ENCODE measurements at places on chromosomes 1 and 21.

DNA sequence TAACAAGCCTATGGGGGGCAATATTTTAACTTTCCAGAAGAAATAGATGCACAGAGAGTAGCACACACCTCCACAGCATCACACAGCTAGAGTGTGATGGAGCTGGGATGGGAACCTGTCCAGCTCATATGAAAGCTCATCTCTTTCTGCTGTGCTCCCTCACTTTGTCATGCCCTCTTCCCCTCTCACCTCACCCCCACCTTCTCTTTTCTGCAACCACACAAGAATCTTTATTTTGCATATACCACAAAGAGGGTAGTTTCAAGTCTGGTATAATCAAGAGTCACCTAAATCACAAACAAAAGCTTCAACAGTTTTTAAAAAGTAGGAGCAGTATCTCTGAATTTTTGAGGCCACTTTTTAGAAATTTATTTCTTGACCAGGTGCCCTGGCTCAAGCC, 22.6 kb downstream of the FOXD2 start:
- DNase-seq, result no peak

DNA sequence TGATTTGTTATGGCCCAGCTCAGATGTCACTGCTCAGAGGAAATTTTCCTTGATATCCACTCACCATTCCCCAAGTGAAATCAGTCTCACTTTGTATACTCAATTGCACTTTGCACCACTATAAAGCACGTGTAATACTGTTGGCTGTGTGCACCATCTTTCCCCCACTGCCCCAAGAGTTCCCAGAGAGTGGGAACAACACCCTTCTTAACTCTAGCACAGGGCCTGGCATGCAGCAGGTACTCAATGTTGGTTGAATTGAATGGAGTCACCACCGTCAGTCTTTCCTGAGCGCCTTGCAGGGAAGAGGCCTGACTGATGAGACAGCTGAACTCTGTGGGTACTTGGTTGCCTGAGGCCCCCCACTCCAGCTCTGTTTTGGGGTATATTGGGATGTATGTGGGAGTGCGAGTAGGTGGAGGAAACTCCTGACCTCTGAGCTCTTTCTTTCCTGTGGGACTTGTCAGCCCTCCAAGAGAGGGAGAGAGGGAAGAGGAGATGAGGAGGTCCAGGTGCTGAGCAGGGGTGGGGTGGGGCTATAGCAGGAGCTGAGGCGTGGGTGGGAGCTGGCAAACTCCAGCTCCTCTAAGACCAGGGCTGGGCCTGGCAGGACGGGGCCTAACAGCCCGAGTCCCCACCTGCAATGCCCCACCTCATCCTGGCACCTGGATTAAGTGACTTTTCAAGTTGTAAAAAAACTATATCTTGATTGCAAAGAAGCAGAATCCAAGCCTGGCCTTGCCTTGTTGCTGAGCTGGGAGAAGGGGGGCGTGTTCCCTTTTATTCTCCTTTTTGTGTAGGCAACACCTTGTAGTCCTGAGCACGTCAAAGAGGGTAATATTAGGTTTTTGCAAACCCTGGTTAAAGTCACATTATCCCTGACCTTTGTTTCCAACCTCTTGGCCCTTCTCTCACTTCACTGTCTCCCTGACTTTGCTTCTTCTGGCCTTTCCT, 19.4 kb upstream of the WASF2 start:
- no peak for DNase-seq

DNA sequence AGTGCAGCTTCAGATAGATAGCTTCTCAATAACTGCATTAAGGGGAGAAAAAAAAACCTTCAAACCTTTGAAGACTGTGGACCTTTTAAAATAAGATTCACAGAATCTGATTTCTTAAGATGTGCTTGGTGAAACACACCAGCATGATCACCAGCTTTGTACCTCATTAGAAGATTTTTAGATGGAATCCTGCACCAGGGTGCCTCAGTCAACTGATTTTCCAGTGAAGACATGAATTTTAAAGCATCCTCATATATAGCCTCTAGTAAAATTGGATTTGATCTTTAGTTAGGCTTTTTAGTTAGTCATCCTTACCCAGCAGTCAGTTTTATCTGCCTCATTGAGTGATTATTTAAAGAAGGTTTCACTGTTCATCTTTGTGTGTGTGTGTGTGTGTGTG, 208.6 kb upstream of the DEPDC1 start:
- no peak for DNase-seq

DNA sequence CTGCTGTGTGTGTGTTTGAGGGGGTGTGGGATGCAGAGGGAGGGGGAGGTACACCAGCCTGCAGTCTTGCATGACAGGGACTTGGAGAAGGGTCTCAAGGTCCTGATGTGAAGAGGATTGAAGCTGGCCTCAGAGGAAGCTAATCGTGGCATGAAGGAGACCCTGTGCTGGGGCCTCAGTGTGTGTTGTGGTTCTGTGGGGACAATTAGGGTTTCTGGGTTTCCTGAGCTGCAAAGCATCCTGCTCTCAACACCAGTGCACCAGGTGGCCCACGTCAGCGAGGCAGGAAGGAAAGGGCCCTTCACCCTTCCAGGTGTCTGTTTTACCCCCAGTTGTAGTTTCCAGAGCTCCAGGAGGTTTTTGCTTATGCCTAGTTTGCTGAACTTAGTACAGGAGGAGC, 52.8 kb downstream of the TENT5C start:
- peak; percentile 37 for DNase-seq

DNA sequence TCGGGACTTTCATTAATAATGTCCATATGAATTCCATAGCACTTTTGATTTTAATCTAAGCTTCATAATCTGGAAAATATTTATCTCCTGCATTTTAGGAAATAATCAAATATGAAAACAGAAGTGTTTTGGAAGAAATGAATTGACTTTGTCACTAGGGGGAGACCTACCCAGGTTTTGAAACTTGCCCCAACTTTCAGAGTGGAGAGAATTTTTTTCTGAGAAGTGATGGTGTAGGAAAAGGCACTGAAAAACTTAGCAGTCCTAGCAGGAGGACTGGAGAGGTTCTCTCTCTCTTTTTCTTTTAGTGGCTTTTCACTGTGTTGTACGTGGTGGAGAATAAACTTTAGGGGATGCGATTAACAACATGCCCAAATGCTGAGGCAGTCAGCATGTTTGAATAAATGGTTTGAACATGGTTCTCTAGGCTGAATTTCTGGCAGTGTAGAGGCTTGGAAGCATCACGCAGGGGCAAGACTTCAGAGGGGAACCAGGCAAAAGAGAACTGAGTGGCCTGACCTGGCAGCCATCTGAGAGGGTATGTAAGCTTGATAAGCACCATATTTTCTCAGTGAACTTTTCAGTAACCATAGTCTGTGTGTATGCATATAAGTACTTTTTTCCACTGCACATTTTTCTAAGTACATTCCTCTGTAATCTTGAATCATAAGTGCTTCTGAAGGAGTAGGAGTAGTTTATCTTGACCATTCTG, 68.3 kb upstream of the NEK7 start:
- no peak for DNase-seq

GRCh38 chr21:21612466-21612865, 614.3 kb downstream of the NCAM2 start:
- no peak for DNase-seq

DNA sequence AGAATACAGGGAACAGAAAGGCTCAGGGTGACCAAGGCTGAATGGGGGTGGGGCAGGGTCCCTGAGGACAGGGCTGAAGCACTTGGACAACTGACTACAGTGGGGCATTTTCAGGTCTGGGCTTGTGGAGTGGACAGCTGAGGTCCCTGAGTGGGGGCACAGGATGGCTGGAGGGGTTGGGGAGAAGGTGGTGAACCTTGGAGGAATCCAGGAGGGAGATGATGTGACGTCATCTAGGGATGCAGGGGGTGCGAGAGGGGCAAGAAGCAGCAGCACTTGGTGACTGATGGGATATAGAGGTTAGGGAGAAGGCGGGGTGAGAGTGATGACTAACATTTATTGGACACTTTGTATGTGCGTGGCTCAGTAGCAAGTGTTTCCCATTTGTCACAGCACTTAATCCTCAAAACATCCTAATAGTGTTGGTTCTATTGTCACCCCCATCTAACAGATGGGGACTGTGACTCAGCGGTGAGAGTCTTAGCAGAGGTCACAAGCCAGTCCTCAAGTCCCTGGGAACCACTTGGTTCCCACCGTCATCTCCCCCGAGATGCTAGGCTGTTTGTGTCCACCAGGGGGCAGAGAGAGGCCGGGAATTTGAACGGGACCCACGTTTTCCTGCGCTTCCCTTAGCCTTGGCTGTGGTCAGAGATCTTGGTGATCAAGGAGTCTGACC, 27.9 kb upstream of the BMP8B start:
- no peak for DNase-seq

GRCh38 chr1:151976858-151977257, 16.8 kb downstream of the S100A10 start:
- DNase-seq, result no peak

DNA sequence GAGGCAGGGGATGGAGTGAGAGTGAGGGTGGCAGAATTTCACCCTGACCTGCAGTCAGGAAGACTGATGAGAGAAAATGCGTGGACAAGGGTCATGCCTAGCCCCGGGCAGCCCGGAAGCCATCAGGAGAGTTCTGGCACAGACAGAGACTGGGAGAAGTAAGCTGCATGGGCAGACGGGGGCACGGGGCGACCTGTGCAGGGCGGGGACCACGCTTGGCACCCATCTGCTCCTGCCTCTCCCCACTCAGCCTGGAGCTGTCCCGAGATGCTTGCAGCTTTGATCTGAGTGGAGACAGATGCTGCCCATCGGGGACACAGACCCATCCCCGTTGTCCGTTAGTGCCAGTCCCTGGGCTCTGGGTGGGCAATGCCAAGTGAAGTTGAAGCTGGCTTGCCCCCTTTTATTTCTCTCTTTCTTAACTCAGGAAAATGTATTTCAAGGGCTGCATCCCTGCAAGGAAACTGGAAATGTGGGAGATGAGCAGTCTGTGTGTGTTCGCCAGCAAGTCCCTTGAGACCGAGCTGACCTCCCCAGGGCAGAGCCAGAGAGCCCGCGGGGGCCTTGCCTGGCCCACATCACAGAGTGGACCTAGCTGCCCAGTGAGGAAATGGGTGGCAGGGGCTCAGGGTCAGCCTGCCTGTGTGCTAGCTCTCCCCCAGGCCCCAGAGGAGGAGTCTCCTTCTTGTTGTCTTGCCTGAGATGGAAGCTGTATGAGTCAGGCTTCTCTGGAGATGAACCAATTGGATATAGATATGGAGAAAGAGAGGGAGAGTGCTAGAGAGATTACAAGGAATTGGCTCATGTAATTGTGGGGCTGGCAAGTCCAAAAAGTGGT, 121.3 kb upstream of the C1orf174 start:
- no peak for DNase-seq

DNA sequence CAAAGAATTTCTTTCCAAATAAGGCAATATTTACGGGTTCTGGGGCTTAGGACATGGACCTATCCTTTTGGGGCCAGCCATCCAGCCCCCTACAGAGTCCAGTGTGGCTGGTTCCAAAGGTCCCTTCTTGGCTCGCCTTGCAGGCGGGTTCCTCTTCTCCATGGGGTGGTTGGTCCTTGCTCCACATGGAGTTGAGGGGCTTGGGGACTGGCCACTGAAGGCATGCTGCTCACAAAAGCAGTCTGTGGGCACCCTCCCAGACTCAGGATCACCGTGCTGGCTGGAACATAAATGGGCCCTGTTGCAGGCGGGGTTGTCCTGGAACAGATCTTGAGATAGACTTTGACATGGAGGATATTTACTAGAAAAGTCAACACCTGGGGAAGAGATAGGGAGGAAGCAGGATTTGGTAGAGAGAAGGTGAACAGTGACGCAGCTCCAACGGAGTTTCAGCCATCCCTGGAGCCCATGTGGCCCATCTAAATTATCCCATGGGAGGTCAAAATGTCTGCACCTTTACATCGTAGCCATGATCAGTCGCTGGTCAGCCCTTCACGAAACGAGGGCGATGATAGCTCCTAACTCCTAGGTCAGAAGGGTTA, 39.1 kb upstream of the LRP8 start:
- no peak for DNase-seq

GRCh38 chr1:217115404-217116380, 392.5 kb upstream of the ESRRG start:
- no peak for DNase-seq

DNA sequence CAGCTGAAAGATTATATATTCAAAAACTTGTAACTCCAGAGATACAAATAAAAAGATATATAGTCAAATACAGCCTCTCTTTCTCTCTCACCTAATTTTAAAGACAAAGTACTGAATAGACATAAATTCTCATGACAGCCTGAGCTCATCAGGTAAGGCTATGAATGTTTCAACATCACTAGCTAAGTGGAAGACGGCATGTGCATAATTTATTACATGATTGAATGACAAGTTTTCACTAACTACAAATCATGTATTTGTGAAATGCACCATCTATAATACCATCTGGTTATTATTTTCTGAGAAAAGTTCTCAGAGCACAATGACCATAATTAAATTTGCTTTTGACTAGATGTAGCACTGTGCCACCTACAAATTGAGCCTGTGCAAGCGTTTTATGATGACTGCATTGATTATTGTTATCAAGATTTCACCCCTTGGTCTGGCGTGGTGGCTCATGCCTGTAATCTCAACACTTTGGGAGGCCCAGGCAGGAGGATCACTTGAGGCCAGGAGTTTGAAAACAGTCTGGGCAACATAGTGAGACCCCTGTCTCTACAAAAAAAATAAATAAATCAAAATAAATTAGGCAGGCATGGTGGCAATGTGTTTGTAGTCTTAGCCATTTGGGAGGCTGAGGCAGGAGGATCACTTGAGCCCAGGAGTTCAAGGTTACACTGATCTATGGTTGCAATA, 128.2 kb downstream of the APP start:
- no peak for DNase-seq

GRCh38 chr1:37469386-37469785, 5.0 kb upstream of the ZC3H12A start:
- no peak for DNase-seq

GRCh38 chr1:31198150-31198549, 41.5 kb downstream of the NKAIN1 start:
- no peak for DNase-seq

DNA sequence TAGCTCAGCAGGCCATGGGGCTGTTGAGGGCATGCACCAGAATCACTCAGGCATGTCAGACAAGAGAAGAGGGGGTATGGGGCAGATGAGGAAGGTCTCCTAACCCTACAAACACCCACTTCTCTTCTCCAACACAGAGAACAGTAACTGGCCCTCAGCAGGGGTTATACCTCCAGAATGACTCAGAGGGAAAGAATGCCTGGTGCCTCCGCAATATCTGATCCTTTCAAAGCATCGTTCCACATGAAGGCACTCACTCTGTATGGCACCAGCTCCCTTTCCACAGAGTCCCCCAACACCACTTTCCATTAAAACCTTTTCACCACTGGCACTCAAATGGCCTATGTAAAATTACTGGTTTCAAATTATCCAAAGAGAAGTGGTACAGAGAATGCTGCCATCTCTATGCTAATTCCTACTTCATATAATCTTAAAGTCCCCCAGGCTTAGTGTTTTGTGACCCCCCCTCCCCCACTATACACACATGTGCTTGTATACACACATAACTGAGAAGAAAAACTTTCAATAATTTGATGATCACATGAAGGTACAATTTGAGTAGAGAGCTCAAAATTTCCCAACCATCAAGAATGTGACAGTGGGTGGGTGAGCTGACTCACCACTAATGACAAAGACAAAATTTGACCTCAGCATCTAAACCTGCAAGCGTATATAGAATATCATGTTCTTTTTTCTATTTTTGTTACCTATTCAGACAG, 91.5 kb downstream of the SIPA1L2 start:
- DNase-seq, result no peak

Measured in activated gamma-delta T cell (primary cell).